ENCODE measurements at places on chromosomes 13 and 19.

- no peak for DNase-seq
Measured at GRCh38 chr19:51055866-51056265, 9.0 kb downstream of the KLK13 start.

DNA sequence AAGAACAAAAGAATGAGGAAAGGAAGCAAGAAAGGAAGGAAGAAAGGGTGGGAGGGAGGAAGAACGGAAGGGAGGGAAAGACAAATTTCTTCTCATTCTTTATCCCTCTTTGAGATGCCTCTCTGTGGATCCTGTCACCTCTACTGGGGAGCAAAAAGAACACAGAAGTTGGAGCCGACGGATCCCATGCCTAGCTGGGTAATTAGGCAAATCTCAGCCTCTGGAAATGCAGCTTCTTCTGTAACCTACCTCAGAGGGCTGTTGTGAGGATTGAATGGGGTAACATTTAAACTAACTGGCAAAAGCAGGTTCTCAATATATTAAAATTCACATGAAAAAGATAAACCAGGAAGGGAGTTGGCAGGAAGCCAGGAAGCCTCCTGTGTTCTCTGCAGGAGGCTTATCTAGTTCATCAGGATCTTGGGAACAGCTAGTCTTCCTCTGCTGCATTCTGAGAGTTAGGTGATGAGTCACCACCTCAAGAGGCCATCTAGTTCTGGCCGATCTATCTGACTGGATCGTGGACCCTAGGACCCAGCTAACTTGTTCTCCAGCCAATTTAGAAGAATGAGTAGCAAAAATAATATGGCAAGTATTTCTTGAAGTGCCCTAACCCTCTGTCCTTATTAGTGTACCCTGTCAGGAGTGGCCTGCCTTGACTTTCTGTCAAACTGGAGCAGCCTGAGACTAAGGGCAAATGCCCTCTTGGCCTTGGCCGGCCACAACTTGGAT lies 15.2 kb upstream of the CPB2 start:
- no peak for DNase-seq

GRCh38 chr13:51803422-51804294 lies at the start of gene DHRS12:
DHRS12 (minus strand) TSS chr13:51804163; CDS start chr13:51799659, 4,504 bp downstream.
- DNase-seq, result peak; percentile 91

DNA sequence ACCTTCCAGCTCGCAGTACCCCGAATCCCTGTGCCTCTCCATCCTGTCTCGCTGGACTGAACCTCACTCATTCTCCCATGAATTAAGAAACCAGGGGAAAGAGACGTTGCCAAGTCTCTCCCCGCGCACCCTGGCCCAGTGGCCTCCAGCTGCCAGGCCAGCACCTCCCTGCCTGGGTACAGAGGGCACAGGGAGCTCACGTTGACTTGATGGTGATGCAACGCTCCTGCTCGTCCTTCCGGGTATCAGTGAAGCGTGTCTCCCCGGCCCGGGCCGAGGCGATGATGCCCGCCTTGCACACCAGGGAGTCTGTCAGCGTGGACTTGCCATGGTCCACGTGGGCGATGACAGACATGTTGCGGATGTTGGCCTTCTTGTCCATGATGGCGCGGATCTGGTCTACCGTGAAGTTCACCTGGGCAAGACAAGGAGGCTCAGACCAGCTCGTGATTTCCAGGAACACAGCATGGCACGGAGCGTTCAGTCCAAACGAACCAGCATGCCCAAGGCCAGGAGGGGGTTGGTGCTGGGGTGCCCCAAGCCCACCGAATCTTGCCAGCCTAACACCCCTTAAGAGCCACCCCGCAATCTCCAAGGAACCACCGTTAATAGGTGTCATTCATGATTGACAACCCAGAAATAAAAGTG lies 1.2 kb downstream of the EEF2 start:
- DNase-seq, result no peak

- DNase-seq, result no peak
Measured at GRCh38 chr19:44876930-44877535, 14.0 kb upstream of the TOMM40 start.

GRCh38 chr13:108993346-108993745 lies 363.9 kb downstream of the MYO16 start:
- DNase-seq, result no peak

GRCh38 chr19:42440357-42441048 lies 2.2 kb downstream of the CXCL17 start:
- peak; percentile 52 for DNase-seq

GRCh38 chr19:33388725-33389420 lies 15.4 kb downstream of the CEBPG start:
- peak; percentile 31 for DNase-seq

GRCh38 chr13:66530686-66531085 lies 699.5 kb downstream of the PCDH9 start:
- no peak for DNase-seq

- no peak for DNase-seq
Measured at GRCh38 chr19:10104665-10105508, 1.3 kb upstream of the PPAN start.

GRCh38 chr13:46317120-46317519 lies 69.9 kb downstream of the RUBCNL start:
- DNase-seq, result no peak

DNA sequence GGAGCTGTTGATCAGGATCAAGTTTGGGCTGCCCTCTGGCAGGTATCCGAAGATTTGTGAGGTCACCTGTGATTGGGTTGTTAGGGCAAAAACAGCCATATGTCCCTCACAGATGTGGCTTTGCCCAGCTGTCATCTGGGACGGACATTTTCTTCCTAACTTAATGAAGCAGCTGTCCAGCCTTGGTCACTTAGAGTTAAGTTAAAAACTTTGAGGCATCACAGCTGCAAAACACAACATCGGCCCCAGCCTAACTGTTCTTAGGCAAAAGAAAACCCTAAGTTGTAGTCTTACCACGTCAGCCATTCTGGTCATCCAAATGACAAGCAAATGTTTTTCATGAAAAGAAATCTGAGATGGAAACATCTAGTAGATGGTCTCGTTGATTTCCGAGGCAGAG lies 318.4 kb downstream of the DCLK1 start:
- no peak for DNase-seq
